ENCODE measurements at places on chromosomes 6 and 20.
A peak's percentile ranks its signal among the peaks of the same experiment; 100 is the strongest.

DNA sequence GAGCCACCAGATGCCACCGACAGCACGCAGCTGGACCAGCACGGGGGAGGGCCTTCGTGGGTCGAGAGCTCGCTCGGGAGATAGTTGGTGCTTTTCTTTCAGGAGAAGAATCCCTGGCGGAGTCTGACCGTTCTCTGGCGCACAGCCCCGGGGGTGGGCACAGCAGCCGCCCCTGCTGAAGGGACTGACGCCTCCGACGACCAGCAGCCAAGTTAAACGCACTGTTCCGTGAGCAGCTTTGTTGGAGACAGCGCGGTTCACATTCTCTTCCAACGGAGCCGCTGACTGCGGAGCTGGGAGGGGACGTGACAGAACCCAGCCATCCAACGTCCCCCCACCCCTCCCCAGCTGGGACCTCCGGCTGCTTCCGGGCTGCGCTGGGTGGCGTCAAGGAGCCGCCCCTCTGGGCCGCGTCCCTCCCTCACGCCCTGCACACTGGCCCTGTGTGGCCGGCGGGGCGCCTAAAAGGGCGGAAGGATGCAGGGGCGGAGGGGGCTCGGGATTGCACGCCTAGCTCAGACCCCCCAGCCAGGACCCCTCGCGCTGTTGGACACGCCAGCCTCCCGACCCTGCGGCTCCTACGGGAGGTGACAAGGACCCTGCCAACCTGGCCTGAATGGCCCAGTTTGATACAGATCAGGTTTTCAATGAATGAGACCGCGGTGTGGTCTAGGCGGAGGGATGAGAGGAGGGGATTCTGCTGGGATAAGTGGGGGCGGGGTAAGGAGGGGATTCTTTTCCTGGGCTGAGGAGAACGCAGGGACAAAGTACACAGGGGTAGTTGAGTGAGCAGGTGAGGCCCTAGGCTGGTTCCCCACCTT is 36.4 kb upstream of the KHDC1 start:
- no peak for DNase-seq

DNA sequence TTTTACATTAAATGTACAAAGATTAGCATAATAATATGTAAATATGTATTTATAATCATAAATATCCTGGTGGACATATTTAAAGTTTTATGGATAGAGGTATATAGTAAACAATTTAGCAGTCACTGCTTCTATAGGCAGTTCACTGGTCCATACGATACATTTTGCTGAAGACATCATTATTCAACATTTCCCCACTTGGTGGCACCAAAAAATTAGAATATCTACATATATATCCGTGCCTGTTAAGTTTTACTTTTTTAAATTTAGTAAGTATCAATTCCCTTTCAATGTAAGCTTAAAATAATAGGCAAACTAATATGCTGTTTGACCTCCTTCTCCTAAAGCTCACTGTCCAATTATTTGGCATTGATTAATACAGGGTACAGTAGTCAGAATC is 64.2 kb downstream of the LMBRD1 start:
- no peak for DNase-seq

DNA sequence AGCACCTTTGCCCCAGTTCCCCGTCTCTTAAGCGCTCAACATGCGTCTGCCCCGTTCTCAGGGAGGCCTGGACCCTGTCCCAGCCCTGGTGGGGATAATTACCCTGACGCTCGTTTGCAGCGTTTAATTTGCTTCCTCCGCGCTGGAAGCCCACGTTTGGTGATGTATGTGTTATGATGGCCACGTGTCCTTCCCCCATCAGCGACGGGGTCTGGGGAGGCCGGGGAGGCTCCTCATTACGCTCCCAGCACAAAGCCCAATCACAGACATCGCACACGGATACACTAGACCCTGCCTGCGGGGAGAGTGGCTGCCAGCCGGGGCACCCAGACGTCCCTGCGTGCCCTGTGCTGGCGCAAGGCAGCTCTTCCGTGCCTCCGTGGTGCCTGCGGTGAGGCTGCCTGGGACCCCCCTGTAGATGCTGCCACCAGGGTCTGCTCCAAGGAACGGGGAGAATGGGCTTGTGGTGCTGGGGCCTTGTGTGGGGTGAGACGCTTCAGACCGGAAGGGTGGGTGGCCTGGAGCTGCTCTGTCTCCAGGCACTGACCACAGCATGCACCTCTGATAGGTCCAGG is 10.2 kb upstream of the CHRNA4 start:
- DNase-seq, result no peak

DNA sequence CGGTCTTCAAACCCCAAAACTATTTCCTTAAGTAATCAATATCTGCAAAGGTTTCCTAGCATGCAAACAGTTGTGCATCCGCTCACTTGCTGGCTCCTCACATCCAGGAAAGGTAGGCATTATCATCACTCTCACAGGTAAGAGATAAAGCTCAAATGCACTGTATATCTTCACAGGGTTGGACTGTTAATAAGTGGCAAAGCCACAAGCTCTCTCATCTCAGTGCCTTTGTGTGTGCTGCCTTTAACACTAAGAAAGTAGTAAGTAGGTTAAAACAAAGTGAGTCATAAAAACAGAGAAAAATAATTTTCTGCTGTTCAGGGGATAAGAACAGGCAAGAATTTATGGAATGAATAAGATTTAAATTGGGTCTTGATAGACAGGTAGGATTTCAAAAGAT is 21.3 kb downstream of the MAN1A1 start:
- DNase-seq, result no peak

DNA sequence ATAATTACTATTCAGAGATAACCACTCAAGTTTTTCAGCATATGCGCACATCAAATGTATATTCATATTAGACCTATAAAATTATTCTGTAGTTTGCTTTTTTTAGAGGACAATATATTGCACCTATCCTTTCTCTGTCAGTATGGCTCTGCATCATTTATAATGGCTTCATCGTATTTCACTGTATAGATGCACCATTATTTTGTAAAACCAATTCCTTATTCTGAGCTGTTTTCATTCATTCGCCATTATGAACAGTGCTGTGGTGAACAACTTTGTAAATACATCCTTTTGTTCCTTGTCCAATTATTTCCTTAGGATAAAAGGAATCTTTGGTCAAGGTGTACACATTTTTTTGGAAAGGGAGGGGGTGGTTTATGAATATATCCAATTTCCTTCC is 29.2 kb upstream of the BCAS4 start:
- no peak for DNase-seq

DNA sequence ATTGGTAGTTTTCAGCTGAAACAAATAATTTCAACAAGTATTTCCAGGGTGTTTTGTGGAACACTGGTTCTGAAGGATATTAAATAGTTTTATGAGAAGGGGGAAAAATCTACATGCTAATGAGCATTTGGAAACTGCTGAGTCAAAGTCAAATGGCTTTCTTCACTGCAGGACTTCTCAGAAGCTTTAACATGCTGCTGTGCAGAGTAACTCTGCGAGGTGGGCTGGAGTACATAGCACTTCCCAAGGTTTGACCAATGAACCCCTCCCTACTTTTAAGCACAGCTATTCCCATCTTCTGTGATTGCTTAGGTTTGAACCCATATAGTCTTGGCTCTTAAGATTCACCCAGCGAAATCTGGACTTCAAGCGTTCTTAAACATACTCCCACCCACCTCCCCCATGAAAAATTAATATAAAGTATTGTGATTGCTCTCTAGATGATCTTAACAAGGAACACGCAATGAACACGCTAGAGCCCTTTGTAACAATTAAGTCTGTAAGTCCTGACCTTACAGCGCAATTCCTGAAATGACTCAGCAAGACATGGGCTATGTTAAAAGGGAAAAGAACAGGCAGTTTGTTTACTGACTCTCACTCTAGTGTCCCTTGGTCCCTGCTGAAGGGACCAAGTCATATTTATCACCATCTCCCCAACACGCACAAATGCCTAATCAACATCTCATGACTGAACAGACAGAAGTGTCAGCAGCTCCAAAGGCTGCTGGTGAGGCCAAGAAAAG is 105.2 kb downstream of the NFATC2 start:
- DNase-seq, result no peak

DNA sequence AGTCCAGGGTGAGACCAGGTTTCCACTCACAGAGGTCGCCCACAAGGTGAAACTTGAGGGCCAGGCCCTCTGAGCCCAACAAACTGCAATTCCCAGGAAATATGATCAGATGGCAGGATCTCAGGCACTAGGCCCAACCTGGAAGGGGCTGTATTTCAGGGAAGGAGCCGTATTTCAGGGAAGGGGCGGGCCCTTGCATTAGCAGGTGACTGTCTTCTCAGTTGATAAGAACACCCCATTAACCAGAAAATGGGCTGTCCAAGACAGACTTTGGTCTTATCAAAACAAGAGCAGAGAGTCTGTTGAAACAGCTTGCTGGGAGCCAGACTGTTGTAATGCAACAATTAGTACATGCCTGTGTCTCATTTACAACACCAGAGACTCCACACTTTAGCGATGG is 10.9 kb upstream of the BNIP5 start:
- no peak for DNase-seq

GRCh38 chr20:4297127-4297826 is 281.9 kb upstream of the RNF24 start:
- peak; percentile 55 for DNase-seq

DNA sequence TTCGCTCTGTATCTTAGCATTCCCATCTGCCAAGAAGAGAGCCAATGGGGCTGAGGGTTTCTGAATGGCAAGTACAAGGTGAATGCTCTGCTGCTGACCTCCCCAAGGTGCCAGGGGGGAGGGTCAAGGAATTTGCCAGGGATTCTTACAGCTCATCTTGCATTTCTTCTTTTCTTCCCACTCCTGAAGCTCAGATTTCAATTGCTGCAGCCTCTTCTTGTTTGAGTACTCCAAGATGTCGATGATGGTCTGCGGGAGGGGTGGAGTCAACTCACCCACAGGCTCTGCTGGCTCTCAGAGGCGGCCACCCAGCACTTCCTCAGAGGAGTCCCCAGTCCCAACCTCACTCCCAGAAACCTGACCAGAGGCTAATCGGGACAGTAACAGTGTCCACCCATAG is 12.4 kb downstream of the C20orf96 start:
- DNase-seq, result no peak

- no peak for DNase-seq
These were observed 125.9 kb downstream of the CDK19 start for GRCh38 chr6:110689275-110689935.

DNA sequence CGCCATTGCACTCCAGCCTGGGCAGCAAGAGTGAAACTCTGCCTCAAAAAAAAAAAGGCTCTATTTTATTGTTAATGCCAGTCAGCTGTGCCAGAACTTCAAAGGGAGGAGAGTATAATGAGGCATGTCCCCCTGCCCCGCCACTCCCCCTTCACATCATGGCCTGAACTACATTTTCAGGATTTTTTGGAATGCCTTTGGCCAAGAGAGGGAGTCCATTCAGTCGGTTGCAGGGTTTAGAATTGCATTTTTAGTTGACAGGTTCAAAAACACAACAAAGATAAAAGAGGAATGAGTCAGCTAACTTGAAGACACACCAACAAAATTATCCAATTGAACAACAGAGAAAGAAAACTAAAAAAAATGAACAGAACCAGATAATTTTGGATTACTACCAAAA is 59.1 kb downstream of the CEP43 start:
- no peak for DNase-seq

DNA sequence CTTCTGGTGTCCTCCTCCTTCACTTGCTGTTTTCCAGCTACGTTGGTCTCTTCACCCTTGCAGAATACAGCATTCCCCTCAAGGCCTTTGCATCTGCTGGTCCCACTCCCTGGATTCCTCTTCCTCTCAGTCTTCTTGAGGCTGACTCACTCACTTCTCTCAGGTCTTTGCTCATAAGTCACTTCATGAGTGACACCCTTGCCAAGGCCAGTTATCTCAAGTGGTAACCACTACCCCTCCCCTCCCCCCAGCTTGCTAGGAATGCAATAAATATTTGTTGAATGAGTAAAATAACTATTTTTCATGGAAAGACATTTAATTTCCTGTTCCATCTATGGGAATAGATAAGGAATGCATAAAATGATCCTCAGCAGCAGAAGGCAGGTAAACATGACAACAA is 131.7 kb downstream of the PLCB4 start:
- DNase-seq, result no peak

GRCh38 chr6:118844915-118845314 is 49.0 kb upstream of the ASF1A start:
- DNase-seq, result no peak

GRCh38 chr6:153564803-153565202 is 433.7 kb upstream of the RGS17 start:
- no peak for DNase-seq

- no peak for DNase-seq
These were observed 432 bp downstream of the HSPA1L start for GRCh38 chr6:31814677-31815024.

DNA sequence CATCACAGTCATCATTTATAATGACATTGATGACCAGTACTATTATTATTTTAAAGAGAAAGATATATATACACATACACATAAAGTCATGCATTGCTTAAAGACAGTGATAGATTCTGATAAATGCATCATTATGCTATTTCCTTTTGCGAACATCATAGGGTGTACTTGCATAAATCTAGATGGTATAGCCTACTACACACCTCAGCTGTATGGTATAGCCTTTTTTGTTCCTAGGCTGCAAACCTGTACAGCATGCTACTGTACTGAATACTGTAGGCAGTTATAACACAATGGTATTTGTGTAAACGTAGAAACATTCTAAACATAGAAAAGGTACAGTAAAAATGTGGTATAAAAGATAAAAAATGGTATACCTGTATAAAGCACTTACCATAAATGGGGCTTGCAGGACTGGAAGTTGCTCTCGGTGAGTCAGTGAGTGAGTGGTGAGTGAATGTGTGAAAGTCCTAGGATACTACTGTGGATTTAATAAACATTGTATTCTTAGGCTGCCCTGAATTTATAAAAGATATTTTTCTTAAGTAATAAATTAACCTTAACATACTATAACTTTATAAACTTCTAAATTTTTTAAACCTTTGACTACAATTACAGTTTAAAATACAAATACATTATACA is 23.9 kb downstream of the QKI start:
- no peak for DNase-seq

DNA sequence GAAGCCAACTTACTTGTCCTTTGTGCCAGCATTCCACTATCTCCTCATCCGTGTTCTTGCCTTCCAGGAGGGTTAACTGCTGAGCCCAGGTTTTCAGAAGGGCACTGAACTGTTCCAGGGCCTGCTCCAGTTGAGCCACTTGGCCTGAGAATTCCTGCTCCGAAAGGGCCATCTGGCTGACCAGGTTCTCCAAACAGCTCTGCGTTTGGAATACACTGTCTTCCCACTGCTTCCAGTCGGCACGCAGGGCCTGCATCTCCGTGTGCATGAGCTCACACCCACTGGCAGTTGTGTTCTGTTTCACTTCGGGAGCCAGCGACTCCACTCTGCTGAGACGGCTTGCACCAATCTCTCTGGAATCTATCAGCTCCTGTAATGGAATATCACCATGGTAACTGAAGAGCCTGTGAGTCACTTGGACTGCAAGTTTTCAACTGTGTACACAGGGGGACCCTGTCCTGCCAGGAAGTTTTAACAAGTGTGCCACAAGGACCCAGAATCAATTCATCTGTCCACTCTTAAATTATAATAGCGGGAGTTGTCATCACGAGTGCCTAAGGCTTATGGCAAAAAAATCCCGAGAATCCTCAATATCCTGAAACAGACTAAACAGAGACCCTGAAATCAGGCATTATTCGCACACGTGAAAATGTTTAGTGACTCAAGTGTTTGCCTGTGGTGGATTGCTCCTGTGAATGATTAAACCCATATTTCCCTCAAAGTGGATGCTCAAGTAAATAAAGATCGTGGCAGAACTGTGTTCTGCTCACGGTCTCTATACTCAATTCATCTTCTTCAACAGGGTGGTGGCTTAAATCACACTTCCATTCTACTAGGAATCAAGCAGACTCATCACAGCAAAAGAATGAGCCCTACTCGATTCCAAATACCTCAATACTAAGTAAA is 255.9 kb downstream of the SYNE1 start:
- no peak for DNase-seq

GRCh38 chr20:40749985-40750506 is 61.0 kb upstream of the MAFB start:
- DNase-seq, result no peak

GRCh38 chr6:41719436-41720261 is 15.8 kb downstream of the TFEB start:
- DNase-seq, result no peak
